ENCODE measurements at places on chromosomes 2 and 18. TPM values are rescaled to one million over a fixed set of nuclear protein-coding genes. Genes with fewer than 3 reads are reported as not detected.

DNA sequence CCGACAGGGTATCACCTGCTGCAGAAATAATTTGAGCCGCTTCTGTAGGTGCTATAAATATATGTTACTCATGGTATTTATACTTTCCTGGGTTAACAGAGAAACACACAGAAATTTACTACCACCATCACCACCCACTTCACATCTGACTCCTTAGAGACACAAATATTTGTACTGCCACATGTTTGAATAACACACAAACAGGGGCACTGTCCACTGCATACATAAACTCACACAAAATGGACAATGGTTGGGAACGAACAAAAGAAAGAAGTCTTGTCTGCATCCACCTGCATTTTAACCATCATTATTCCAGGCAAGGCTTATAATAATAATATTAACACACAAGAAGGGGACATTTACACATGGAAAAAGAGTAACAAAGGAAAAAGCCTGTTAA lies 24.0 kb downstream of the IMMT start:
- DNase-seq: no peak

DNA sequence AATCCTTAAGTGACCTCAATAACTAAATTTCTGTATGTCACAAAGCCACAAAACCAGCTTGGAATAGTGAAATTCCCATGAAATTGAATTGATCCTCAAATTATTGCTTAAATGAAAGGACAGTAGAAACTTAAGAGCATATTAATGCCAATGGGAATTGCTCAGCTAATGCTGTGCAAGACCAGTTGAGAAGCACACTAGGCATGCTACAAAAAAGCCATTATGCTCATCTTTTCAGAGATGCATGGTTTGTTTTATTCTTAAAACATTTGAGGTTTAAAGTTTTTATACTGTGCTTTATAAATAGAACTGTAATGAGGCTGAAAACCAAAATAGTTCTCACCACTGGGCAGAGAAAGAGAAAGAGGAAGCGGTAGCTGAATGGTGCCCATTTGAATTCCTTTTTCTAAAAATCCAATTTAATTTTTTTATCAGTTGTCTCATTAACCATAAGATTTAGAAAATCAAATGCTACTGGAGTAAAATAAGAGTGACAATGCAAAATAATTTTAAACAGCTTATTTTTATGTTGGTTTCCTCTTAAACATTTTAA lies 98.6 kb downstream of the LNPK start:
- DNase-seq: no peak

- no peak for DNase-seq
Observed at GRCh38 chr2:234492717-234493485, 4.0 kb downstream of the ARL4C start.

- DNase-seq: no peak
Observed at GRCh38 chr2:231298091-231298490, 97.4 kb upstream of the B3GNT7 start.

The NOSTRIN gene
- not detected for total RNA-seq

The C18orf54 gene
- total RNA-seq: 10.4 TPM

DNA sequence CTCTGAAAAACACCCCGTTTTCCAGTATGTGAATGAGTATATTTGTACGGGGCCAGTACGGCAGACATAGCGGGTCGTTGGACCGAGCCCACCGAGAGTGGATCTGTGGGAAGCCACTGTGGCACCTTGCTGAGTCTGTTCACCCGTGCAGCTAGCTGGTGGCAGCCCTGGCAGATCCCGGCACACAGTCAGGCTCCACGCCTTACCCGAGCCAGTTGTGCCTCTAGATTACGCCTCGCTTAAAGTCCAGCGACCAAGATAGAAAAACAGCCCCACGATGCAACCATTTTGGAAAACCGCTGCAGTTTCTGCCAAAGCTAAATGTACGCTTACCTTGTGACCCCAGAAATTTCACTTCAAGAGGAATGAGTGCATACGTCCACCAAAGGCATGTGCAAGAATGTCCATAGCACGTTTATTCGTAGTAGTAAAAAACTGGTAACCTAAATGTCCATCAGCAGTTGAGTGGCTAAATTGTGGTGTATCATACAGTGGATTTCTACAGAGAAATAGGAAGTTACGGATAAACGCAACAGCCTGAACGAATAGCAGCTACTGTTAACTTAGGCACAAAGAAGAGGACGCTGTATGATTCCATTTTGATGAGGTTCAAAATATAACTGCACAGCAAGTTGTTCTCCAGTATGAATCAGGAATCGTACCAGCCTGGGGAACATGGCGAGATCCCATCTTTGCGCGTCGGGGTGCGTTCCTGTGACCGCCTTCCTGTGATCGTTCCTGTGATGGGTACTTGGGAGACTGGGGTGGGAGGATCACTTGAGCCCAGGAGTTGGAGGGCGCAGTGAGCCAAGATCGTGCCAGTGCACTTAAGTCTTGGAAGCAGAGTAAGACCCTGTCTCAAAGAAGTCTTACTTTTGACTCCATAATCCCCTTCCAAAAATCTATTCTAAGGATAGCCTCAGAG lies 688 bp upstream of the WDR33 start:
- no peak for DNase-seq

The GCA gene
- total RNA-seq: 14.5 TPM

GRCh38 chr2:80244905-80245584 lies 59.5 kb downstream of the LRRTM1 start:
- no peak for DNase-seq

DNA sequence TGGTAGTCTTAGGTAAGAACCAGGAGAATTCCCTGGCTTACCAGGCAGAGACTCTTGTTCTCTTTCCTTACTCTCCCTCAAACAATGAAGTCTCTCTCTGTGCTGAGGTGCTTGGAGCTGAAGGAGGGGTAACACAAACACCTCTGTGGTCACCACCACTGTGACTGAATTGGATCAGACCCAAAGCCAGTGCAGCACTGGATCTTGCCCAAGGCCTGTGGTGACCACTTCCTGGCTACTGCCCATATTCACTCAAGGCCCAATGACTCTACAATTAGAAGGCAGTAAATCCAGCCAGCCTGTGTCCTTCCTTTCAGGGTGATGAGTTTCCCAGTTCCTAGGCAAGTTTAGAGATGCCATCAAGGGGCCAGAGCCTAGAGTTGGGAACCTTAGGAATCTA lies 706.8 kb downstream of the SLC4A3 start:
- DNase-seq: no peak

- no peak for DNase-seq
Observed at GRCh38 chr2:52082646-52083045, 1050.7 kb upstream of the NRXN1 start.

- DNase-seq: no peak
Observed at GRCh38 chr2:217248312-217248935, 388.6 kb upstream of the TNP1 start.

DNA sequence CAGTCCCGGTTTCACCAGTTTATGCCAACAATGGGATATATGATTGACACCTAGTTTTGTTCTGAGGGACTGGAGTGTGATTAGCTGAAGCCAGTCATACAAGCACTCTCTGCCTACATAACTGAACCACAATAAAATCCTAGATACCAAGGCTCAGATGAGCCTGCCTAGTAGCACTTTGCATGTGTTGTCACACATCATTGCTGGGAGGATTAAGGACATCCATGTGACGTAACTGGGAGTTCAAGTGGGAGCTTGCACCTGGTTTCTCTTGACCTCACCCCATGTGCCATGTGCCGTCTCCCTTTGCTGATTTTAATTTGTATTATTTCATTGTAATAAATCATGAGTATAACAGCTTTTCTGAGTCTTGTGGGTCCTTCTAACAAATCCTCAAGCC lies 90.3 kb downstream of the TMEM163 start:
- no peak for DNase-seq

GRCh38 chr2:166117491-166117890 lies 10.3 kb downstream of the SCN1A start:
- no peak for DNase-seq

The TAF1B gene
- total RNA-seq: 25.1 TPM

DNA sequence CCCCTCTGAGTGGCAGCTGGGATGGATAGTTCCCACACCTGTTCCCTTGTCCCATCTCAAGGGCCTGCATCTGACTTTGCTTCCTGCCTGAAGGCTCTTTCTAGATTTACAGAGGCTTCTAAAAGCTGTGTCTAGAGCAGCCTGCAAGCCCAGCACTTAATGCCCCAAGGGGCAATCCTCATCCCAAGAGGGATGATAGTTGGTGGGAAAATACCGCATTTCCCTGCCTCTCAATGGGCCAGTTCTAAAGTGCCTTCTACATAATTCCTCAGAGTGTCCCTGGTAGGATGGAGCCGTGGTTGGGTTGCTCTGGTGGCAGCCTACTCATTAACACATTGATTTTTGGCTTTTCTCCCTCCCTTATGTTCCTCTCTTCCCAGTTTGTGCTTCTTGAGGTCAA lies 29.5 kb downstream of the LAMA3 start:
- DNase-seq: no peak

The TWSG1 gene
- total RNA-seq: 11.3 TPM

DNA sequence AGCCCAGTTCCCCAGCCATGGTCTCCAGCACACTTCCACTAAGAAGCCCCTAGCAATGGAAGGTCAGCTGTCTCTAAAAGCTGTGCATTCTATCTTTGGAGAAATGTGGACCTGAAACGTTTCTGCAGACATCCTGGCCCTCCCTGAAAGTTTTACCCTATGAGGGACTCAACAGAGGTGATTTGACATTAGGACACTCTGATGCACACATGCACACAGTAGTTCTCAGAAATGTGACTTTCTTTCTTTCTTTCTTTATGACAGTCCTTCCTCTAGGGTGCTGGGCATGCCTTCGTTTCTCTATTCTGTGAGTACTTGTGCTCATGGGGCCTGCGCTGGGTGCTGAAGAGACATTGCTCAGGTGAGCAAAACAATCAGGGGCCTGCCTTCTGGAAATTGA lies 857.3 kb downstream of the RNF144A start:
- no peak for DNase-seq

The IL36RN gene
- total RNA-seq: not detected

DNA sequence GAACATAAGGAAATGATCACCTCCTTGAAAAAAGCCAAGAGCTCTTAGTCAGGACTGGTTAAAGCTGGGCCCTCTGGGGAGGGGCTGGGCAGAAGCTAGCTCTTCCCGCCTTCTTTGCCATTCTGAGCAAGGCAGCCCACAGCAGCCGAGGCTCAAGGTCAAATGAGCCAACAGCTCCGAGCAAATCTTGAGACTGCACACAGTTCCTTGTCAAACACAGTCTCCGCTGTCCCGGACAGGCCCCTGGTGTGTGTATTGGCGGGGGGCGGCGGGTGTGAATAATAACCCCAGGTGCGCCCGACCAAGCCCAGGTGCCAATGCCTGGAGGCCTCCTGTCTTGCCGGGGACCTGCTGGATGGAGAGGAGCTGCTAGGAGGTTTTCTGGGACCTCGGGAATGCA lies 46.4 kb upstream of the ACAA2 start:
- DNase-seq: no peak

The VWC2L gene
- total RNA-seq: not detected

DNA sequence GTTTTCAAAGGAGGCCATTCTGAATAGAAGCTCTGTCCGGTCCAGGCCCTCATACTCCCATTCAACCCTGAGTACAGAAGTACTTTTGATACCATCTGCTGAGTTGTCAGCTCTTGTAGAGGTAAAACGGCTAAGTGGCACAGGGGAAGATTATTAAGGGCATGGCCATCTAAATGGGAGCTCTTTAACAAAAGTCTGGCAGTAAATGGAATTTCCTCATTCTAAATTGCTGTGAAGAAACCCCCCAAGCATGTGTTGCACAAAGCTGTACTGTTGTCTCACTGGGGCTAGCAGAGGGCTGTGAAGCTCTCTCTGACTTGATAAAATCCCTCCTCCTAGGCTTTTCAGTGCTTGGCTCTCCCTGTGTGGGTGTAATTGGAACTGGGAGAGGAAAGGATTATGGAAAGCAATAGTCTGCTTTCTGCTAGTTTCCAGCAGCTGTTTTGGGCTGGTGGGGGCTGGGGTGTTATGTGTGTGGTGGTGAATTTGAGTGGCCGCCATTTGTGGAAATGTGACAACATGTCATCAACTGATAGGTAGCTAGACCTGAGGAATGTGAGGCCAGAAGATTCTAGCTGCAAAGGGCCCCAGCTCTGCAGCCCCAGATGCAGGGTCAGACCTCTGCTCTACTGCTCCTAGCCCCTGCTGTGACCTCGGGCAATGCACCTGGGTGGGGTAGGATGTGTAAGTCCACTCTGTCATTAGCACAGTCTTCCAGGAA lies 65.1 kb downstream of the MAP4K4 start:
- DNase-seq: no peak

The PAX3 gene
- not detected for total RNA-seq

- no peak for DNase-seq
Observed at GRCh38 chr2:183927406-183928325, 670.7 kb upstream of the ZNF804A start.

The SH3RF3 gene
- 0.39 TPM for total RNA-seq

- no peak for DNase-seq
Observed at GRCh38 chr2:236928380-236929037, 157.2 kb upstream of the COPS8 start.

GRCh38 chr2:240988146-240988545 lies 10.3 kb upstream of the SNED1 start:
- DNase-seq: no peak

The SPC25 gene
- 17.9 TPM for total RNA-seq

DNA sequence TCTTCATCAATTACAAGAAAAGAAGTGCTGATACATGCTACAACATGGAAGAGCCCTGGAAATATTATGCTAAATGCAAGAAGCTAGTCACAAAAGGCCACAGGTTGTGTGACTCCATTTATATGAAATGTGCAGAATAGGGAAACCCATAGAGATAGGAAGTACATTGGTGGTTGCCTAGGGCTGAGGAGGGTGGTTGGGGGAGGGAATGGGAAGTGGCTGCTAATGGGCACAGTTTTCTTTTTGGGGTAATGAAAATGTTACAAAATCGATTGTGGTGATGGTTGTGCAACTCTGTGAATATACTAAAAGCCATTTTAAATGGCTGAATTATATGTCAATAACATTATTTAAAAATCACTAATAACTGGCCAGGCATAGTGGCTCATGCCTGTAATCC lies 24.3 kb upstream of the RESP18 start:
- no peak for DNase-seq

The ANO7 gene
- total RNA-seq: 2.4 TPM

GRCh38 chr2:130303169-130303568 lies 39.5 kb upstream of the IMP4 start:
- no peak for DNase-seq

- DNase-seq: no peak
Observed at GRCh38 chr2:48233005-48233404, 296.9 kb upstream of the STON1 start.

The ANKRD23 gene
- total RNA-seq: 8.8 TPM

DNA sequence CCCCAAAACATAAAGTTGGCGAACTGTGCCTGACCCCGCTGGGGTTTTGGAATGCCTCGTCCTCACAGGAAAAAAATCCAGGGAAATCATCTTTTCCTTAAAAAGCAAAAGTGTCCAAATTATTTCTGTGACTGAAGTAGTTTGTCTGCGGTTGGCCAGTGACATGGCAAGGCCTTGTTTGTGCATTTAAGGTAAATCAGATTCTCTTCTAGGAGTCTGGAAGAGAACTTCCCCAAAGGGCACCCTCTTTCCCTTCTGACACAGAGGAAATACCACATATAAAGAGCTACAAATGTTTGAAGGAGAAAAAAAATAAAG lies 737 bp upstream of the CYB5A start:
- DNase-seq: no peak

The ZSWIM2 gene
- not detected for total RNA-seq

The ASPRV1 gene
- 0.44 TPM for total RNA-seq

Data from activated T-helper 1 cell treated with anti-CD3 and anti-CD28 coated beads, Interleukin-12 subunit alpha, Interleukin-12 subunit beta, Interleukin-2, Interleukin-4 antibody, amounts not matched to agents 30 ng/mL and 10 ng/mL and 1 ng/mL, durations not matched to agents 14 hours and 24 hours and 36 hours (primary cell).